A549 treated with CpdA at 1 μM for 4 hours (cell line): ENCODE measurements at places on chromosomes 1 and 21. TPM values are rescaled to one million over a fixed set of nuclear protein-coding genes. Genes with fewer than 3 reads are reported as not detected.

GGPS1 gene
- total RNA-seq = 19.4 to 25.6 TPM (median 20.6 TPM) in 5 replicates

S100A3 gene
- 88.7 to 106 TPM (median 92.8 TPM) in 5 replicates for total RNA-seq

LAMC2 gene
- total RNA-seq = 25.3 to 36.8 TPM (median 29.1 TPM) in 5 replicates

ZBTB18 gene
- 3.9 to 5.1 TPM (median 4.6 TPM) in 5 replicates for total RNA-seq

NKAIN1 gene
- 0.98 to 1.7 TPM (median 1.5 TPM) in 5 replicates for total RNA-seq

NES gene
- total RNA-seq = 1.2 to 1.4 TPM (median 1.4 TPM) in 5 replicates

ASCL5 gene
- total RNA-seq = 0.08 to 0.27 TPM (median 0.09 TPM) in 4 of 5 replicates, not detected in the other

GUCA2A gene
- 0.33 TPM in 1 of 5 replicates, not detected in the others for total RNA-seq

RGS5 gene
- total RNA-seq = 0.39 to 1.5 TPM (median 0.79 TPM) in 5 replicates

OLFML2B gene
- 0.35 to 0.57 TPM (median 0.38 TPM) in 5 replicates for total RNA-seq

MACO1 gene
- total RNA-seq = 9.2 to 11.5 TPM (median 9.4 TPM) in 5 replicates
